ENCODE measurements at places on chromosomes 7 and 10. TPM values are rescaled to one million over a fixed set of nuclear protein-coding genes. Genes with fewer than 3 reads are reported as not detected.

Gene NANOS1
- 7.1 TPM for polyA plus RNA-seq

Gene RAMP3
- polyA plus RNA-seq: 47.5 TPM

DNA sequence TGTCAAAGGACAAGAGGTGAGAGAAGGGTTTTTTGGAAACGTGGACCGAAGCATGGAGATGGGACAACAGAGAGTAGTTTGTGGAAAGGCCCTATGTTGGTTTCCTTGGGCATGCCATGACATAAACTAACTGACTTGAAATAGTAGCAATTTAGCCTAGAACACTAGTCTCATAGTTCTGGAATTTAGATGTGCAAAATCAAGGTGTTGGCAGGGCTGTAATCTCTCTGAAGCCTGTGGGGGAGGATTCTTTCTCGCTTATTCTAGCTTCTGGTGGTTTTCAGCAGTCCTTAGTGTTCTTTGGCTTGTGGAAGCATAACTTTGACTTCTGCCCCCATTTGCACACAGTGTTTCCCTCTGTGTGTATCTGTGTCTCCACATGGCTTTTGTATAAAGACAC is 283.4 kb downstream of the GFRA1 start:
- DNase-seq: no peak

DNA sequence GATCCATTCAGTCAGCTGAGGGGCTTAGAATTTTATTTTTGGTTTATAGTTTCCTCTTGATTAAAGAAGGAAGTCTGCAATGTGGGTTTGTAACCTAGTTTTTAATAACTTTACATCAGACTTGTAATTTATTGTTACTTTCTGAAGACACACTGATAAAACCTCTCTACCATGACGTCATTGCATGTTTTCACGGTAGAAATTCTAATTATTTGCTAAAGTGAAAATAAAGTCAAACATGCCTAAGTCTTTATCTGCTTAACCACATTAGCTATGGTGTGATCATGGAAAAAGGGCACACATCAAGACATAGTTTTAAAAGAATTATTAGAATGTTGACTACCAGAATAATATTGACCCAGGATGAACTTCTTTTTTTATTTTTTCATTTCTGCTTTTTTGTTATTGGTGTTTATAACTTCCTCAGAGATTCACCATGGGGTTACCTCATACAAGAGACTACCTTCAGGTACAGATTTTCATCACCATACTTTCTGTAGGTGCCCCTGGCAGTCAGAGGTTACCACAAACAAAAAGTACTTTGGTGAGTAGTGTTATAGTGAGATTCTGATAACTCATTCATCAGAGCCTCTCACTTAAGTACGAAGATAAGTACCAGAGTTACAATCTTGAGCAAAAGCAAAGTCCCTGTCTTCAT is 7.0 kb upstream of the PANK1 start:
- no peak for DNase-seq

DNA sequence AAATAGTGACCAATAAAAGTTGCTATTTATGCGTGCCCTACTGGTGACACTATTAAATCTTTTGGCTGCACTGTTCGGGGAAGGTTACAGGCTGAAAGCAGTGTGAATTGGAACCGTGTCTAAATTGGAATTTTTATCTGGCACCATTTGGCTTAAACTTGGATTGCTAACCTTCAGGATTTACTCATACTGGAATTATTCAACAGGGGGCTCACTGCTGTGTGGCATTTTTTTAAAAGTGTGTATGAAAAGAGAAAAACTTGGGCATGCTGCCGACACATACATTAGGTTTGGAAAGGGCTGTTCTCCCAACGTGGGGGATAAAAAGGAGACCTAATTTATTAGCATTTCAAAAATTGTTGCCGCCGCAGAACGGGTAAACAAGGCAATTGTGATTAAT is 537.9 kb upstream of the MGMT start:
- no peak for DNase-seq

Gene GALNT17
- 27.7 TPM for polyA plus RNA-seq

GRCh38 chr10:71158902-71159301 is 53.5 kb upstream of the UNC5B start:
- no peak for DNase-seq

- no peak for DNase-seq
Observed at GRCh38 chr10:18313626-18314025, 173.4 kb downstream of the CACNB2 start.

Gene LLCFC1
- not detected for polyA plus RNA-seq

GRCh38 chr7:35548291-35548690 is 146.6 kb downstream of the HERPUD2 start:
- no peak for DNase-seq

DNA sequence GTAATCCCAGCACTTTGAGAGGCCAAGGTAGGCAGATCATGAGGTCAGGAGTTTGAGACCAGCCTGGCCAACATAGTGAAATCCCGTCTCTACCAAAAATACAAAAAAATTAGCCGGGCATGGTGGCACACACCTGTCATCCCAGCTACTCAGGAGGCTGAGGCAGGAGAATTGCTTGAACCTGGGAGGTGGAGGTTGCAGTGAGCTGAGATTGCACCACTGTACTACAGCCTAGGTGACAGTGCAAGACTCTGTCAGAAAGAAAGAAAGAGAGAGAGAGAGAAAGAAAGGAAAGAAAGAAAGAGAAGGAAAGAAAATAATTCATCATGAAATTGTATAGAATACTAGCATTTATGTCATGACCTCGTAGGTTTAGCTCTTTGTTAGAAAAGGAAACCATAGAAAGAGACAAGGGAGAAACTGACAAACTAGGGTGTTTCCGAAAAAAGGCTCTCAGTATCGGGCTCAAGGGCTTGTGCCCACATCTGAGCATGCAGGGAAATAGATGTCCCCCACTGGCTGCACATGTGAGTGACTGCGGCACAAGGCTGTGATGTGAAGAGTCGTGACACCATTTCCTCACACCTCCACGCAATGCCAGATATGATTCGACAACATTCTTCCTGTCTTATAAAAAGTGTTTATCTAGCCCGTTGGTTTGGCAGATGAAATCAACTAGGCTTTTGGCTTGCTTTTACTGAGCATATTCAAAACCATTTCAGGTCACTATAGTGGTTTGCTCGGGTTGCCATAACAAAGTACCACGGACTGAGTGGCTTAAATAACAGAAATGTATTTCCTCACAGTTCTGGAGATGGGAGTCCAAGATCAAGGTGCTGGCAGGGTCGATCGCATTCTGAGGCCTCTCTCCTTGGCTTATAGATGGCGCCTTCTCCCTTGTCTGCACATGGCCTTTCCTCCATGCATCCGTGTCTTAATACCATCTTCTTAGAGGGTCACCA is 2.0 kb downstream of the SRGN start:
- DNase-seq: no peak

Gene CPA2
- not detected for polyA plus RNA-seq

Gene TNKS2
- 9.2 TPM for polyA plus RNA-seq

DNA sequence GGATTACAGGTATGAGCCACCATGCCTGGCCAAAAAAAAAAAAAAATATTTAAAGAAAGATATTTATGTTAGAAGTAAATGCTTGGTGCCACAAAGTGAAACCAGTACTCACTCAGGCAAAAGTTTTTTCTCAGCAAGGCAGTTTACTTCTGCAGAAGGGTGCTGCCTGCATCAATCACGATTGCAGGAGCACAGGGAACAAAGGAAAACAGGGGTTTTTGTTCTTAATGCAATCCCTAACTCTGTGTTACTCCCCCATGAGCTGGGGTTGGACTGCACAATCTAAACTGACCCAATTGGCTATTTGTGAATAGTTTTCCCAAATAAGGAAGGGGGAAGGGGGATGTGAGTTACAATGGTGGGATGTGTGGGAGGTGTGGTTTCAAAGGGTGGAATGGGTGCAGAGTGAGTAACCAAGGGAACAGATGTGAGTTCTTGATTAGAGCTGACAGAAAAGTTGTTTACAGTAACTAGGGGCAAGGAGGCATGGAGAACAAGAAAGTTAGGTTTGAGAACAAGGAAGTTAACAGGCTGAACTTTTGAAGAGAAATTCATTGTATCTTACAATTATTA is 255.4 kb downstream of the TYW1 start:
- no peak for DNase-seq

GRCh38 chr10:97771055-97771891 is 526 bp downstream of the SFRP5 start:
- DNase-seq: peak; percentile 54

Gene SCART1
- polyA plus RNA-seq: 0.46 TPM

DNA sequence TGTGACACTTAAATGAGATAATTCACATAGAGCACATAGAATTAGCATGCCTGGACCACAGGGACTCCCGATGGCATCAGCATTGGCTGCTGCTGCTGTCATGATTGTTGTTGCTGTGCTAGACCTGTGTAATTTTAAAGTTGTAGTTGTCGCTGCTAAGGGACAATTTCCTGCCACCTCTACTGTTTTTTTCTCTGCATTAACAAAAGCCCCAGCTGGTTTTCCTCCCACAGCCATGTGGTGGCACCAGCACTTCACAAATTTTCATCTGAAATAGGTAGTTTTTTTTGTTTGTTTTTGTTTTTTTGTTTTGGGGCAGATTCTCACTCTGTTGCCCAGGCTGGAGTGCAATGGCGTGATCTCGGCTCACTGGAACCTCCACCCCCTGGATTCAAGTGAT is 25.4 kb upstream of the PRXL2A start:
- DNase-seq: peak; percentile 27

- no peak for DNase-seq
Observed at GRCh38 chr7:71518880-71519279, 386.9 kb downstream of the GALNT17 start.

Gene GPR85
- 1.8 TPM for polyA plus RNA-seq

DNA sequence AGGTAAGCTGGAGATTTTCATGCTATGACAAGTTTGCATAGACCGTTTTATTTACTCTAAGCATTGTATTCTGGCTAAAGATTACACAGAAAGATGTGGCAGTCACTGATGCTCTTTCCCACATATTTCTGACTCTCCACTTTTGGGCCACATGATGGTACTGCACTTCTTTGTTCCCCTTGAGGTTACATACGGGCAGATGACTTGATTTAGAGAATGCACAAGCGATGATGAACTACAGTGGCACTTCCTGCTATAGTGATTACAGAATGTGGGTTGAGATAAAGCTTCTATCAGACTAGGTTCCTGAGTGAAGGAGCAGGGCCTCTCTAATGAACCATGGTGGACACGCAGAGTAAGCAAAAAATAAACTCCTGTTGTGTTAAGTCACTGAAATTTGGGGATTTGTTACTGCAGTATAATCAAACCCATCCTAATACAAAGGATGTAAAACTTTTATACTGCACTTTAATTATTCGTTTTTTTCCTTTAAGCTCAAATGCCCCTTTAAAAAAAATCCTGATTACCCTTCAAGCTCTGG is 177.9 kb downstream of the TAX1BP1 start:
- no peak for DNase-seq

- no peak for DNase-seq
Observed at GRCh38 chr10:51935341-51935740, 235.9 kb upstream of the CSTF2T start.
